Left renal cortex interstitium (tissue), 4 donors: ENCODE measurements at places on chromosomes 2 and 18. TPM values are rescaled to one million over a fixed set of nuclear protein-coding genes. Genes with fewer than 3 reads are reported as not detected.

DNA sequence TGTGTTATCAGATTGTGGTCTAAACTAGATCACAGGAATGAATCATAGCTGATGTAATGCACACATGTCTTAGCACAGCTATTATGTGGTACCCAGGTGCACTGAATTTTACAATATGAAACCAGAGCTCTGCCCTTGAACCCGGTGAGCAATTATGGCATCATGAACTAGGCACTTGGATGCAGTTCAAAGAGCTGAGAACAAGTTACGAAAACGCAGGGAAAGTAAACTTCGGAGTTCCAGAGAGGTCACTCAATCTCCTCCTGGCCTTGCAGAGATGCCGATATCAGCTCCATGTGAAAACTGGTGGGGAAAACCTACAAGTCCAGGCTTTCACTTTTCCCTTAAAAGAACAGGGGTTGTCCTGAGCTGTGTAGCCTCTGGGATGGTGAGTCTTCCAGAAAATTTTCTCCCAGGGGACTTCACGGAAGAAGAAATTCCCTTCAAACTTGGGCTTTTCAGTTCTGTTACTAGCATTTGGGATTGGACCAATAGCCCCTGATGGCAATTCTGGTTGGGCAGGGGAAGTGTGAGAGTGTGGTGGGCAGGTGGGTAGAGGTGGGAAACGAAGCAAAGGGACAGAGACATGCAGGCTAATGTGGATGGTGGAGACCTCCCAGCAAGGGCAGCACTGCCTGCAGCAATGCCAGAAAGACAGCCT, 71.1 kb upstream of the SH3BP4 start:
- DNase-seq, result no peak

GRCh38 chr2:233130481-233131020, 70.4 kb downstream of the INPP5D start:
- DNase-seq, result peak; percentile 10

DNA sequence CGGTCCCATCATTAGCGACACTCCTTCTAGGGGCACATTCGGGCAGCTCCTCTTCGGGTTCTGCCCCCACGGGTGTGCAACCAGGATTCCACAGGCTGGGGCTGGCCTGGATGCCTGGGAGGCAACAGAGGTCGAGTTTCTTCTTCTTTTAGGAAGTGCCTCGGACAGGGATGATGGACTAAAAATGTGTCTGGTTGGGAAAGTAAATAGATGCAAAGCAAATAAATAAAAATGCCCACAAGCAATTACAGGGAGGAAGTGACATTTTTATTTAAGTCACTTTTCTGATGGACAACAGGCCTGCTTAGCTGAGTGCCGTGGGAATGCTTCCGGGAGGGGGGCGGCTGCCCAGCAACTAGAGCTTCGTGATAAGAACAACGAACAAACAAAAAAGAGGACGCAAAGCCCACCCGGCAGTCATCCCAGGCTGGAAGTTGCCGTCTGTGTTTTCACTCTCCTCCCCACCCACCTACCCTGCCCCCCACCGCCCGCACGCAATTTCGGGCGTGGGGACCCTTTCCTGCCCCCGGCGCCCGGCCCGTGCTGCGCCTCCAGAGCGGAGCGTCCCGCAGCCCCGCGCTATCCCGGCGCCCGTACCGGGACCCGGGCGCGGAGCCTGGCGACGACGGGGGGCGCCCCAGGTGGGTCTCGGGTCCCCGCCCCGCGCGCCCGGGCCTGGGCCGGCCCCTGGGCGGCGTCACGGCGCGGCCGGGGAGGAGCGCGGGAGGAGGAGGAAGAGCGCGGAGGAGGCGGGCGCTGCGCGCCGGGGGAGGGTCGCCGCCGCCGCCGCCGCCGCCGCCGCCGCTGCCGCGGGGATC, 412 bp upstream of the NCK2 start:
- no peak for DNase-seq

GRCh38 chr2:5070257-5070656, 621.9 kb upstream of the SOX11 start:
- no peak for DNase-seq

- DNase-seq, result no peak
Observed at GRCh38 chr2:42792087-42792582, 248 bp downstream of the HAAO start.

- no peak for DNase-seq
Observed at GRCh38 chr2:19944205-19944845, 42.5 kb upstream of the TTC32 start.

DNA sequence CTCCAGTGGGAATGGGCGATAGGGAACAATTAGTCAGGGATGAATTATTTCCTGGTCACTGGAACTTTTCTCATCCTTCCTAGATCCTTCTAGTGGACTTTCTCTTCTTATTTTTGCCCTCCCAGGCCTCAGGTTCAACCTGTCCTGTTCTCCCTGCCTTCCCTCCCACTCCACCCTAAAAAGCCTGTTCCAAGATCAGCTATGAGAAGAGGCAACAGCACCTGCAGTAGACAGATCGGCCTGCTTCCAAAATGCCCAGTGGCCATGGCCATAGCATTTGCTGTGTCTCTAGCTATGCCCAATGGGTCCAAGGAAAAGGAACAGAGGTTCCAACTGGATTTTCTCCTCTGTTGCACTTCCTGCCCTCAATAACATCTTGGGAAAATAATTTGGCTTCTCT, 16.5 kb upstream of the KCNF1 start:
- DNase-seq, result no peak

GRCh38 chr2:238947920-238948710, 100.2 kb downstream of the TWIST2 start:
- DNase-seq, result no peak

- no peak for DNase-seq
Observed at GRCh38 chr2:200625282-200625681, 39.5 kb downstream of the AOX1 start.

GRCh38 chr2:27844821-27845255, 45.3 kb downstream of the RBKS start:
- DNase-seq, result no peak

IL1RL2 gene
- polyA plus RNA-seq, result 1.1 TPM

CRYBA2 gene
- not detected for polyA plus RNA-seq

SNED1 gene
- polyA plus RNA-seq, result 10.3 TPM

CPS1 gene
- 5.3 TPM for polyA plus RNA-seq

TLX2 gene
- 0.13 TPM for polyA plus RNA-seq

SMYD1 gene
- polyA plus RNA-seq, result not detected

LGALSL gene
- 32.1 TPM for polyA plus RNA-seq

TGOLN2 gene
- 113 TPM for polyA plus RNA-seq
